ENCODE measurements at places on chromosomes 16 and 17.
A peak's percentile ranks its signal among the peaks of the same experiment; 100 is the strongest.

GRCh38 chr16:71564335-71564967 lies 12.4 kb downstream of the TAT start:
- DNase-seq = no peak

GRCh38 chr16:11306381-11306780 lies 25.3 kb upstream of the PRM1 start:
- DNase-seq = no peak

- no peak for DNase-seq
Measured at GRCh38 chr17:28977659-28978355, 26.5 kb upstream of the PHF12 start.

DNA sequence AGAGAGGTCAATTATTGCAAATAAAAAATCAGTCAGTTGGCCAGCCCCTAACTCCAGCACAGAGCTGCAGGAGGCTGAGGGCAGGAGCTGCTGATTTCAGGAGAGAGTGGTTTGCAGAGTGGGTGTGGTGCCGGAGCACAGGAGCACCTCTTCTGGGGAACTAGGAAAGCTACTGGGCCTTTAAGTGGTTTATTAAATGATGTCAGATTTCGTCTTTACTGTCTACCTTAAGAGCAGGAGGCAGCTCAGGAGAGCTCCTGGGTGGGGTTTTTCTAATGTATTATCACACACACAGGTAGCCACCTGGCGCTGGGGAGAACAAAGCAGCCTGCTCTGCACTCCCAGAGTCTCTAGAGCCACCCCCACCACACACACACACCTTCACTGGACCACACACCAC lies 11.5 kb upstream of the HAS3 start:
- no peak for DNase-seq

- DNase-seq = no peak
Measured at GRCh38 chr16:58265480-58266052, 29.3 kb downstream of the PRSS54 start.

DNA sequence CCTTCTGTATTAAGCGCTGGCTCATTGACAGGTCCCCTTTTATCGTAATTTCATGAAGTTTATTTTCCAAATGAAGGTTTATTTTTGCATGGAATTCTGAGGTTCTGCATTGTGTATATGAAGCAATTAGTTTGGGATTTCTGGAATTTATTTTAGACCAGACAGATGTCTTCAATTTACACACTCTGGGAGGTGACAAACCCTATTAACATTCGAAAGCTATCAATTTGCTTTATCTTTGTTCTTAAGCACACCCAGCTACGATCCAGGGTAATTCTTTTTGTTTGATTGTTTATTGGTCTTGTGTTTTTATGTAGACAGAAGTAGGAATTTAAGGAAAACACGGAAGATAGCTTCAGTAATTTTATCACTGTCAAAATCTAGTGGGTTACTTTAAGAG lies 264.6 kb downstream of the HS3ST3A1 start:
- peak; percentile 49 for DNase-seq

DNA sequence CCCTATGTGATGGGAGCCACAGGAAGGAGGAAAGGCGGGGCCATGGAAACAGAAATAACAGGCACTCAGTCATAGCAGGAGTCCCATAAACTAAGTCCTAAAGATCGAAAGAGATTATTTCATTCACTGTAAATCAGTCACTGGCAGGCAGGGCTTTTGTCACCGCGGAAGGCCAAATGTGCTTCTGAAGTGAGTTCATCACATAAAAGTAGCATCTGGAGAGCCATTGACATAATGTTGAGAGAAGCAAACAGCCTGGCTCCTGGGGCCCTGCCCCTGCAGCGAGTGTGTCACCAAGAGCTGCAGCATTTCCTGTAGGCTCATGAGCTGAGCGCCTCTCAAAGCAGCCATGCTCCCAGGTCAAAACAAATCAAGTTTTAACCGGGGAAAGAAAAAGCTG lies 476.2 kb downstream of the HAPSTR1 start:
- DNase-seq = no peak

DNA sequence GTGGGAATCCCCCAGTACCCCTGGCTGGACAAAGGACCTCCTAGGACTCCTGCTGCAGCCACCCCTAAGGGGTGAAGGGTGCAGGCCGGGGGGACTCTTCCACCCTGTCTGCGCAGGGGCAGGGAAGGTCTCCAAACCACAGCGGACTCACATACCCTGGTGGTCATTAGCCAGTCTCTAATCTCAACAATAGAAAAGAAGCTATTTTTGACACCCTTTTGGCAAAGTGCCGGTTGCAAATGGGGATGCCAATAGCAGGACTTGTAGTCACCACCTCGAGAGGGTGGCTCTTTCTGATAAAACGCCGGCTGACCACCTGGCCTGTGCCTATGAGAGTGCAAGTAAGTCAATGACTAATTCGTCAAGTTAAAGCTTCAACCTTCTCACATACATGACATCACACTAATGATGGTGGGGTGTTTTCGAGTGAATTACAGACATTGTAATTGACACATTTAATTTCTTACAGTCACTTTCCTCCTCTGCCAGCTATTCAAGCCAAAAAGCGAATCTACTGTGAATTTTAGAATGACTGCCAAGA lies 23.1 kb upstream of the DNAH17 start:
- DNase-seq = no peak

DNA sequence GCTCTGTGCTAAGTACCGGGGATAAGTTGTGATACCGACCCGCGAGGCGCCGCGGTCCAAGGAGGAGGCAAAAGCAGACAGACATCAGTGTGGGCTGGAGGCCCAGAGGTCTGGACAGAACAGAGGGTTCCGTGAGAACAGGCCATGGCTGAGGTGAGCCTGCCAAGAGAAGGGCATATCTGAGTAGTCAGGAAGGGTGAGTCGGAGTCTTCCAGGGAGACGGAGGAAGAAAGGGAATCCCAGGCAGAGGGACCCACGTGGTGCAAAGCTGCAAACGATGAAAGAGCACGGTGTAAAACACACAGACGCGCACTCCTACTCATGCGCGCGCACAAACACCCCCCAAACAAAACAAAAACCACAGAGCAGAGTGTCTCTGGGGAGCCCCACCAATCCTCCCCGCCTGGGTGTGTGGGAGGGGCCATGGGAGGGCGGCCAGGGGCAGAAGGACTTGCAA lies 18.1 kb downstream of the RHBDL3 start:
- no peak for DNase-seq

DNA sequence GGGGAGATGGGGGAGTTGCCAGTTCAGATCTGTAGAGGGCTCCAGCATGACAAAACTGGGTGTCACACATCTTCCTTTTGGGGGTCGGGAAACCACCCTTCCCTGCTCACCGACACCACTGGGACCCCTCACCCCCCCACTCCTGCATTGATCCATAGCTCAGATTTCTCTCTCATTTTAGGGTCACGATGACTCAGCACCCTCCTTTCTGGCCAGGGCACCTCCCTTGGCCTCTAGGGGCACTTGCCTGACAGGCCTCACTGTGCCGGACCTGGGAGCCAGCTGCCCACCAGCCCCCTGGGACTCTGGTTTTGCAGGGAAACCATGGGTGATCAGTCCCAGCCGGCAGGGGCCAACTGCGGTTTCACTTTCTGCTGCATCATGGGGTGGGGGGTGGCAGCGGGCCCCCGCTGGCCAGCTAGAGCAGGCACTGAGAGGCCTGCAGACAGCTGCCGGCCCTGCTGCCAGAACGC lies 239.4 kb downstream of the MRTFB start:
- peak; percentile 76 for DNase-seq

- DNase-seq = no peak
Measured at GRCh38 chr17:54028986-54029580, 206.4 kb downstream of the KIF2B start.

GRCh38 chr17:68578236-68578635 lies 22.9 kb downstream of the FAM20A start:
- no peak for DNase-seq

DNA sequence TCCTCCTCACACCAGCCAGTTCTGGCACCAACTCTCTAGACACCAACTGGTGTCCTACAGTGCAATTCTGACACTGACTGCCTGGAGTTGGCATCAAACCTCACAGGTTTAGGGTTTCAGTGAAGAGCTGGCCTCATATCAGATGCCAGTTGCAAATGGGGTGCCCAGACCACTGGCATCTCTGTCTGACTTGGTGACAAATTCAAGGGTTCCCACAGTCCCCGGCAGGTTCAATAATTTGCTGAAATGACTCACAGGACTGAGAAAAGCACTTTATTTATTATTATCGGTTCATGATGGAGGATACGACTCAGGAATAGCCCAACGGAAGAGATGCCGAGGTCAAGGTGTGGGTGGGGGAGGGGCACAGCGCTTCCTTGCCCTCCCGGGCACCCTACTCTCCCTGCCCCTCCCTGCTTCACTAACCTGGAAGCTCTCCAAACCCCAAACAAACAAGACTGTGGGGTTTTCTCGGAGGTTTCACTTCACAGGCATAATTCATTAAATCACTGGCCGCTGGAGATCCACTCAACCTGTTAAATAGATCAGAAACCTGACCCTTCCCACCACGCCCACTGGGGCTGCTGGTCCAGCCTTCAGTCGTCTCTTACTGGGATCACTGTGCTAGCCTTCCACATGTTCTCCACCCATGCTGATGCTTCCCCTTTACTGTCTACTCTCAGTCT lies 1.7 kb upstream of the NLRP1 start:
- no peak for DNase-seq

- no peak for DNase-seq
Measured at GRCh38 chr16:69003500-69003899, 102.0 kb upstream of the HAS3 start.

Data from fibroblast of gingiva (primary cell).